Dermis blood vessel endothelial cell (primary cell): ENCODE measurements at places on chromosomes 1 and 21. TPM values are rescaled to one million over a fixed set of nuclear protein-coding genes. Genes with fewer than 3 reads are reported as not detected.

MROH9 gene
- not detected in 2 replicates for total RNA-seq

- DNase-seq = no peak
These were observed 9.5 kb downstream of the STX6 start for GRCh38 chr1:181013144-181013543.

- peak; percentile 69 for DNase-seq
These were observed 21.8 kb downstream of the EXOC8 start for GRCh38 chr1:231315887-231316286.

DNA sequence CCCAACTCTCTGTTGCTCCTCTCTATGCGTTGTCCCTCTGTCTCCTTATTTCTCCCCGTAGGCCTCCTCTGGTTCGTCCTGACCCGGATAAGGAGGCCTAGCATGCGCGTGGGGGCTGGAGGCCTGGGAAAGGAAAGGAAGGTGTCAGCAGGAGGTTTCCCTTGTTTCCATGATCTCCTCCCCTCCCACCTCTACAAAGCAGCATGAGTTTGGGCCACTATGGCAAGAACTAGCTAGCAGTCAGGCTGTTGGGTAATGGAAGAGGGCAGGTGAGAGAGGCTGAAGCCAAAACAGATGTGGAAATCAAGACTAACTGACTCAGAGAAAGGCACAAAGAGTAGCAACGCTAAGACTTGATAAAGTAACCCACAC, 687 bp upstream of the SEMA6C start:
- DNase-seq = peak; percentile 48

DNA sequence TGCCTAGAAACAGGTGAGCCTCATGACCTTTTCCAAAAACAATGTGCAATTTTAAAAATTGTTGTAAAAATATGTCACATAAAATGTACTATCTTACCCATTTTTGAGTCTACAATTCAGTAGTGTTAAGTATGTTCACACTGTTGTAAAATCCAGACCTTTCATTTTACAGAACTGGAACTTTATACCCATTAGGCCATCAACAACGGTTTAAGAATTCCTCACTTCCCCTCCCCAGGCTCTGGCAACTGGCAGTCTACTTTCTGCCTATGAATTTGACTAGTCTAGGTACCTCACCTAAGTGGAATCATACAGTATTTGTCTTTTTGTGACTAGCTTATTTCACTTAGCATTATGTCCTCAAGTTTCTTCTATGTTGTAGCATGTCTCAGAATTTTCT, 8.6 kb downstream of the CTSE start:
- DNase-seq = no peak

KLHDC9 gene
- 0.93 and 1.5 TPM in 2 replicates for total RNA-seq

- no peak for DNase-seq
These were observed 11.3 kb downstream of the SYNJ1 start for GRCh38 chr21:32716486-32716885.

GRCh38 chr1:78052685-78053405, 7.1 kb downstream of the GIPC2 start:
- peak; percentile 58 for DNase-seq

DNA sequence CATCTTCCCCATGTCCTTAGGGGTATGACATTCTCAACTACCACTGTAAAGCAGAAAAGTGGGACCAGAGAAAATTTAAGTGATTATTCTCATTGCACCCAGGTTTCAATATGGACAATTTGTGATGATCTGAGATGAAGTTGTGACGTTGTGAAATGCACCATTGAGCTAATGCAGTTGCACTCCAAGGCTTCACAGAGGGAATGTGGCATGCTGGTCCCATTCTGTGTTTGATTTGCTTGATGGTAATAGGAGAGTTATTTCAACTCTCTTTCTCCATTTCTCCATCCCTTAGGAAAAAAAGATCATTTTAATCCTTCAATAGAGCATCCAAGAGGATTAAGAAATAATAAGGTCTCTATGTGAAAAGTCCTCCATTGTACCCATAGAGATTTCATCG, 136.6 kb downstream of the SLC30A10 start:
- no peak for DNase-seq

DNA sequence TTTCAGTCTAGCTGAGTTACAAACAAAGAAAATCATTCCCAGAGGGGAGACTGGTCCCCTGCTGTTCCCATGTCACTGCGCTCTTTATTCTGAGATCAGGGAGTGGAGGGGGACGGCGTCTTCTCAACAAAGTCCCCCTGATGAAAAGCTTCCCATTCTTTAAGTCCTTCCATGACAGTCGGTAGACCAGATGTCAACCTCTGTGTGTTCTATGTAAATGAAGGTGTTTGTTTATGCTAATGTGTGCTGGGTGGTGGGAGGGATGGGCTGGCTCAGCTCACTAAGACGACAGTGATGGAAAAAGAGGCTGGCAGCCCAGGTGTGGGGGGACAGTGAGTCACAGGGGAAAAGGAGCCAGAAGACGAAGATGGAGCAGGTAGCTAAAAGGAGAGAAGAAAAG, 148.2 kb upstream of the KLHDC7A start:
- DNase-seq = no peak

UBE2U gene
- total RNA-seq = not detected in 2 replicates

DNM3 gene
- 4.2 and 8.2 TPM in 2 replicates for total RNA-seq

- DNase-seq = no peak
These were observed 24.2 kb downstream of the ZBTB8OS start for GRCh38 chr1:32626176-32626575.

GRCh38 chr1:214581785-214582184, 21.2 kb upstream of the CENPF start:
- DNase-seq = peak; percentile 67

DNA sequence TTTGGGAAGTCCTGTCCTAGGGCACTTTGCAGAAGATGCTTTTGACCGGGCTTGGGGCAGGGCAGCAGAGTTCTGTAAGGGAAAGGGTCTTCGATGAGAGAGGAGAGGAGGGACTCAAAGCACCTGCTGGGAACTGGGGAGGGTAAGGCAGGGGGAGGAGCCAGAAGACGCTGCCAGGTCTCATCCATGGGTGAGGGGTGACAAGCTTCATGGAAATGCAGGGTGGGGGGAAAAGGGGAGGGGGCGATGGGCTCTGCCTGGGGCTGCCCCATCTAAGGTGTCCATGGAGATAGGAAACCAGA, 20.9 kb upstream of the C2CD2 start:
- no peak for DNase-seq

CENPF gene
- 22.3 and 123 TPM in 2 replicates for total RNA-seq

DNA sequence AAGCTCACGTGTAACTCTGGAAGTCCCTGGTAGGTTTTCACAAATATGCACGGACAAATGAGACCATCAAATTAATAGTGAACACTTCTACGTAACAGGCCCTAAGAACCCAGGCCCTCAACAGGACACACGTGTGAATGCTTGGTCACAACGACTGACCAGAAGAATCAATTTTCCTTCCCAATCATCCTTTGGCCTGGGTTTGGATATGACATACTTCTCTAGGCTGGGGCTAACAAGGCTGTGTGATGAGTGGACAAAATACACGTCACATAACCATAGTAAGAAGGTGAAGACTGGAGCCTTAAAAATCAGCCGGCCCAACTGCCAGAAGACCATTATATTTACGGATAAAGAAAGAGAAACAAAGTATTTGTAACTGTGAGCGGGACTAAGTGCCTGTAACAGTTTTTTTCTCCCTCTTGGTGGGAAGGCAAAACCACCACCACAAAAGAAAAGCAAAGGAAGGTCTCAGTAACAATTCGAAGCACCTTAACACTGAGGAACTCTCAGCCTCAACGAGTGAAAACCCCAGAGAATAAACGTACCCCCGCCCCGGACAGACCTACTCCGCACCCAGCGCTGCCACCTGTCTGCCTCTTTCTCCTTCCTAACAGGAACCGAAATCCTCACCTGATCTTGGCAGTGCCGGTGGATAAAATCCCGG, 450 bp downstream of the SDE2 start:
- DNase-seq = peak; percentile 60

- peak; percentile 68 for DNase-seq
These were observed 19.3 kb upstream of the FOXO6 start for GRCh38 chr1:41341772-41342562.

DNA sequence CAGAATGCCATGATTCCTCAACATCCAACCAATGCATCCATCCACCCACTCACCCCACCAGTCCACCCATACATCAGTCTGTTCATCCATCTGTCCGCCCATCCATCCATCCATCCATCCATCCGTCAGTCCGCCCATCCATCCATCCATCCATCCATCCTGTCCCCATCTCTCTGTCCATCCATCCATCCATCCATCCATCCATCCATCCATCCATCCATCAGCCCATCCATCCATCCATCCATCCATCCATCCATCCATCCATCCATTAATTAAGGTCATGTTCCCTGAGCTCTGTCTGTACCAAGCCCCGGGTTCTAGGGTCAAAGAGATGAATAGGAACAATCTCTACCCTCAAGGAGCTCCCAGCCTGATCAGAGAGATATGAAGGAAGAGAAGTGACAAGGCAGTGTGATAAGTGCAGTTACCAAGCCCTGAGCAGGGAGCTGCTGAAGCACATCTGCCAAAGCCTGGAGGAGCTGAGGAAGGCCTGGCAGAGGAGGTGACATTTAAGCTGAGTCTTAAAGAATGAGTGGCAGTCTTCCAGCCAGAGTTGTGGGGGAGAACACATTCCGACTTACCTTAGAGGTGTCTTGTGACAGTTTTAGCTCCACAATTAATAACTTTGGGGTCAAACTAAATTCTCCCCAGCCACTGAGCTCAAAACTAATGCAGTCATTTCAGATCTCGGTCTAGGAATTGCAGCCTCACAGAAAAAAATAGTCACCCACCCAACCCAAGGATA, 47.9 kb downstream of the GRIK3 start:
- no peak for DNase-seq

GRCh38 chr1:147812799-147813198, 52.4 kb upstream of the GJA5 start:
- DNase-seq = no peak

PRELP gene
- not detected in 2 replicates for total RNA-seq

DNA sequence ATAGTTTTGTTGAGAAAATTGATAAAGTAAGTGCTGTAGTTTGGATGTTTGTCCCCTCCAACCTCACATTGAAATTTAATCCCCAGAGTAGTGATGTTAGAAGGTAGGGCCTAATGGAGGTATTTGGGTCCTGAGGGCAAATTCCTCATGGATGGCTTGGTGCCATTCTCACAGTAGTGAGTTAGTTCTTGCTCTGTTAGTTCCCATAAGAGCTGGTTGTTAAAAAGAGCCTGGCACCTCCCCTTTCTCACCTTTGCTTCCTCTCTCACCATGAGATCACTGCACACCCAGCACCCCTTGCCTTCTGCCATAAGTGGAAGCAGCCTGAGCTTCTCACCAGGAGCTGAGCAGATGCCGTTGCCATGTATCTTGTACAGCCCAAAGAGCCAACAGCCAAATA, 354.8 kb upstream of the NFIA start:
- no peak for DNase-seq

DNA sequence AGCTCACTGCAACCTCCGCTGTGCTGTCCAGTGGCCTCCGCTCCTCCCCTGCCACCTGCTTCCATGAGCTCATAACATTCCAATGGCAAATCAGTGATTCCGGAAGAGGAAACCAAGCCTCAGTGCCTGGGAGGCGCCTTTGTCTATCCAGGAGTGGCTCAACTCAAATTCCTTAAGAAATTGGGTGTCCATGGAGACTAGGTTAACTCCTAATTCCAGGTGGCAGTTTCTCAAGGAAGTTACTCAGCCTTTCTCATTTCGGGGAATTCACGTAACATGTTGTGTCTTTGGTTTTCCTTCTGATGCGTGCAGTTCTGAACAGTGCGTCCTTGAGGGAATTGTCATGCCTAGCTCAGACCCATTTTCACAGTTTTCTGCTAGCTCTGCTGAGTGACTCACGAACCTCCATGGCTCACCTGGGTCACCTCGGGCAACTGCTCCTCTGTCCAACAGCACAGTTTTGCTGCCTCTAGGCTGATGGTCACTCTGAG, 89.9 kb upstream of the DSCAM start:
- no peak for DNase-seq

GRCh38 chr1:223678841-223679240, 13.3 kb upstream of the CAPN8 start:
- DNase-seq = no peak

GRCh38 chr1:44616991-44617702, 57.1 kb downstream of the TMEM53 start:
- no peak for DNase-seq

- no peak for DNase-seq
These were observed 165.3 kb downstream of the FASLG start for GRCh38 chr1:172824209-172824608.

PRAMEF9 gene
- total RNA-seq = not detected in 2 replicates

DNA sequence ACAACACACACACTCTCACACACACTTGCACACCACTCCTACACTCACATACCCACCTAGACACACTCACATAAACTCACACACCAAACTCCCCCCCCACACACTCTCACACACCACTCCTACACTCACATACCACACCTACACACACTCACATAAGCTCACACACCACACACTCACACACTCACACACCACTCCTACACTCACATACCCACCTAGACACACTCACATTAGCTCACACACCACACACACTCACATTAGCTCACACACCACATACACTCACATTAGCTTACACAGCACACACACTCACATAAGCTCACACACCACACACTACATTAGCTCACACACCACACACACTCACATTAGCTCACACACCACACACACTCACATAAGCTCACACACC, 33.1 kb downstream of the OPTC start:
- no peak for DNase-seq

DNA sequence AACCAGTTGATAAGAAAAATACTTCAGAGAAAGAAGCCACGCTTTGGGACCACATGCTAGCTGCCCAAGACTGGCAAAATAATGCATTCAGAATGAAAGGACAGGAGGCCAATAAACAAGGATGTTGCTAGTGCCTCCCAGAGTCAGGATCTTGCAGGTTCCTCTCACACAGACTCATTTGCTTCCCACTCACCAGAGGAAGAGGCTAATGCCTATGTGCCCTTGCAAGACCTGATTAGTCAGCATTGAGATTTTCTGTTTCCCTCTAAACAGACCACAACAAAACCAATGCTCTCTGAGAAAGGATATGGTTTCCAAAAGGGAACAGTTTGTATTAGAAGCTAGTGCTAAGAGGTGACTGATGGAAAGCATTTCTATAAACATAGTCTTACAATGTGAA, 85.7 kb downstream of the NRDC start:
- DNase-seq = peak; percentile 48

S100A14 gene
- 0.42 and 0.68 TPM in 2 replicates for total RNA-seq

SPTA1 gene
- 2.0 and 3.1 TPM in 2 replicates for total RNA-seq

DNA sequence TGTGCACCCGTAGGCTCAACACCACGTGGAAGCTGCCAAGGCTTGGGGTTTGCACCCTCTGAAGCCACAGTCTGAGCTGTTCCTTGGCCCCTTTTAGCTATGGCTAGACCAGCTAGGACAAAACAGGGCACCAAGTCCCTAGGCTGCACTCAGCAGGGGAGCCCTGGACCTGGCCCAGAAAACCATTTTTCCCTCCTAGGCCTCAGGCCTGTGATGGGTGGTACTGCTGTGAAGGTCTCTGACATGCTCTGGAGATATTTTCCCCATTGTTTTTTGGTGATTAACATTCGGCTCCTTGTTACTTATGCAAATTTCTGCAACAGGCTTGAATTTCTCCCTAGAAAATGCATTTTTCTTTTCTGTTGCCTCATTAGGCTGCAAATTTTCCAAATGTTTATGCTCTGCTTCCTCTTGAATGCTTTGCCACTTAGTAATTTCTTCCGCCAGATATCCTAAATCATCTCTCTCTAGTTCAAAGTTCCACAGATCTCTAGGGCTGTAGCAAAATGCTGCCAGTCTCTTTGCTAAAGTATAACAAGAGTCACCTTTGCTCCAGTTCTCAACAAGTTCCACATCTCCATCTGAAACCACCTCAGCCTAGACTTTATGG, 69.0 kb upstream of the KRTAP19-8 start:
- no peak for DNase-seq
